ENCODE measurements at places on chromosomes 7 and 10. TPM values are rescaled to one million over a fixed set of nuclear protein-coding genes. Genes with fewer than 3 reads are reported as not detected.

GRCh38 chr7:138204285-138204981 is 128.2 kb downstream of the AKR1D1 start:
- no peak for DNase-seq

DNA sequence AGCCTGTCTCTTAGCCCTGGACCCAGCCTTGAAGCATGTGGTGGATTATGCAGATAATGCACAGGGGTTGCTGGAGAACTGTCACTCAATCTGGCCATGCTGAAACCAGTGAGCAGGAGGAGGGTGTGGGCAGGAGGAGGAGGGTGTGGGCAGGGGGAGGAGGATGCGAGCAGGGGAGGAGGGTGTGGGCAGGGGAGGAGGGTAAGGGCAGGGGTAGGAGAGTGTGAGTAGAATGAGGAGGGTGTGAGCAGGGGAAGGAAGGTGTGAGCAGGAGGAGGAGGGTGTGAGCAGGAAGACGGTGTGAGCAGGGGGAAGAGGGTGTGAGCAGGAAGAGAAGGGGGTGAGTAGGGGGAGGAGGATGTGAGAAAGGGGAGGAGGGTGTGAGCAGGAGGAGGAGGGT is 18.8 kb downstream of the CAMK2B start:
- peak; percentile 33 for DNase-seq

GRCh38 chr10:4477664-4478063 is 348.3 kb upstream of the AKR1E2 start:
- no peak for DNase-seq

- no peak for DNase-seq
Observed at GRCh38 chr7:121366852-121367431, 29.2 kb downstream of the FAM3C start.

- peak; percentile 90 for DNase-seq
Observed at GRCh38 chr10:131311661-131312477, at the start of gene TCERG1L. Gene TCERG1L, minus strand, starts transcription at chr10:131311721. Its CDS starts 86 bp downstream, at chr10:131311635.

DNA sequence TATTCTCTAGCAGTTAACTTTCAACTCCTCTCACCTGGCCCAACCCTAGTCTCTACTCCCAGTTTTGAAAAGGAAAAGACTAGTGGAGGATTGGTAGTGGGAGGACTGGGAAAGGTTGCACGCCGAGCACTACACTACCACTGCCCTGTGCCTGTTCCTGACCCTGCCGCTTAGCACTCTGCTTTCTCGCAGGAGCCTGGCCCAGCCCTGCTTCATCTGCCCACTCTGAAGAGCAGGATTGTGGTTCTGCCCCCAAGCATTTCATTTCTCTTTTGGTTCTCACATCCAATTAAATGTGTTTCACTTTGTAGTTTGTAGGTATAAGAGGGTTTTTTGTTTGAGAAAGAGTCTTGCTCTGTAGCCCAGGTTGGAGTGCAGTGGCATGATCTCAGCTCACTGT is 31.5 kb upstream of the RBM20 start:
- no peak for DNase-seq

DNA sequence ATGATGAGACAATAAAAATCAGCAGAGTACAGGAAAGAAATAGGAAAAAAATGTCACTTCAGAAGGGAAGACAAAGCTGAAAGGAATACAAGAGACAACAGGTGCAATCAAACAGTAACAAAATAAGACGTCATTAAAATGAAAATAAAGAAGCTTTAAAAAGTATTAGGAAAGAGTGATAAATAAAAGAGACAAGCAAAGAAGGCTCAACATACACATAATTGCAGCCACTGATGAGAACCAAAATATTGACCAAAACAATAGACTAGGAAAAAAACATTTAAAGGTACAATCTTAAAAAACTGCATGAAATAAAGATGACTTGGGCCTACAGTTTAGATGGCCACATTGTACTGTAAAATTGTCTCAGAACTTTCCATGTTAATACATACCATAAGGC is 160.5 kb upstream of the MINDY3 start:
- DNase-seq = no peak

DNA sequence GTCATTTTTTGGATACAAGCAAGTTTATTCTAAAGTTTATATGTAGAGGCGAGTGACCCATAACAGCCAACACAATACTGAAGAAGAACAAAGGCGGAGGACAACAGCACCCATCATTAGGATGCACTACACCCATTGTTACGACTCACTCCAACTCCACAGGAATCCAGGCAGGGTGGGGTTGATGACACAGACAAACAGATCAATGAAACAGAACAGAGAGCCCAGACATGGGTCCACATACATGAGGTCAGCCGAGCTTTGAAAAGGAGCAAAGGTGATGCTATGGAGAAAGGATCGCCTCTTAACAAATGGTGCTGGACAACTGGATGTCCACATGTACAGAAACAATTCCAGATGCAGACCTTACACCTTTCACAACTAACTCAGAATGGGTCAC is 426.4 kb downstream of the PTPRN2 start:
- DNase-seq = no peak

- DNase-seq = peak; percentile 86
Observed at GRCh38 chr7:126803060-126803665, 449.6 kb downstream of the GRM8 start.

- peak; percentile 90 for DNase-seq
Observed at GRCh38 chr10:93749218-93749799, 8.4 kb upstream of the LGI1 start.

GRCh38 chr10:79208251-79208983 is 138.9 kb upstream of the PPIF start:
- DNase-seq = no peak

DNA sequence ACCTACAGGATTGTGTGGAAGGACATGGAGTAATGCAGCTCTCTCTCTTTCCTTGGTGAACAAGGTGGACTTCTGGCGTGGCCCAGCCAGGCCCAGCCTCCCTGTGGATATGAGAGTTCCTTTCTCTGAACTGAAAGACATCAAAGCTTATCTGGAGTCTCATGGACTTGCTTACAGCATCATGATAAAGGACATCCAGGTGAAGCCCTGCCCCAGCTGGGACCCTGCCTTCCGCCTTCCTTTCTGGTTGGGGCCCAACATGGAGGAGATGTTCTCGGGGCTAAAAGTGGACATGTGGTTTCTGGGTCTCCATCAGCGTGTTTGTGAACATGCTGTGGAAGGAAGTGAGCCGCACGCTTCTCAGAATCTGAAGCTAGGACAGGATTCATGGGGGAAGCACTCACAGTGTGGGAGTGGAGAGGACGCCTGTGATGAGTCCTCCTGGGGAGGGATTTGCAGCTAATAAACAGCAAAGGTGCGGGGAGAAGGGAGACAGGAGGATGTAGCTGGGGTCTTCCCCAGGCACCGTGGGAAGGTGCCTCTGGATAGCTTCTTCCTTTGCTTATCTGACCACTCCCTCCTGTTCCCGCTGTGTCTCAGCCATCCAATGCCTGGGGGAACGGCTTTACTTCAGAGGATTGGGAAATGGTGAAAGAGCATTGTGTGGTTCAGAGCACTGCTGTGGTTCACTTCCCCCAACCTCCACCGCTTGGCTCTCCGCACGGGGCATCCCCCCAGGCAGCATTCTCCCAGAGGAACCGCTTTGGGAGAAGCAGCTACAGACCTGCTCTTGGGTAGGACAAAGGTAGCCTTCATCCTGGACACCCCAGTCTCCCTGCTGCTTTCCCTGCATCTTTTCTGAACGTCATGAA is 5.5 kb downstream of the CPA5 start:
- DNase-seq = peak; percentile 71

- DNase-seq = no peak
Observed at GRCh38 chr7:38833329-38833728, 75.7 kb downstream of the VPS41 start.

DNA sequence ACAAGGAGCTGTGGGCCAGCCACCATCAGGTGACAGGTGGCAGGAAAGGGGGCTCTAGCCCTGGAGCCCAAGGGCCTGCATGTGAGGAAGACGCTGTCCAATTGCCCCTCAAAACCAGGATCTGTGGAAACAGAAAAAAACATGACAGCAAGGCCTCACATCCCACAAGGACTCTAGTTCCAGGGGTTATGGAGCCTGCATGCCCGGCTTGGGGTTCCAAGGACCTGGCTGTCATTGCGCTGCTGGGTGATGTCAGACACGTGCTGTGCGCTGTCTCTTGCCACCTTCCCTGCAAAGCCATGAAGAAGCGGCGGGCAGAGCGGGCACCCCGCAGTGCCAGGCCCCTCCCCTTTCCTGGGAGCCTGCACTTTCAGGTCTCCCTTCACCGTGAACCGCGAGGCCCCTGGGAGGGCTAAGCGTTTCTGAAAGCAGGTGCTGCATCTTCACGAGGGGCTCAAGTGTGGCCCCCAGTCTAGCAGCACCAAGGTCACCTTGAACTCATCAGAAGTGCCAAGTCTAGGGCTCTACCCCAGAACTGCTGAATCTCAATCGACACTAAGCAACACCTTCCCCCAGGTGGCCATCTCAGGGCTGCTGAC is 15.1 kb upstream of the CRYGN start:
- DNase-seq = peak; percentile 51

DNA sequence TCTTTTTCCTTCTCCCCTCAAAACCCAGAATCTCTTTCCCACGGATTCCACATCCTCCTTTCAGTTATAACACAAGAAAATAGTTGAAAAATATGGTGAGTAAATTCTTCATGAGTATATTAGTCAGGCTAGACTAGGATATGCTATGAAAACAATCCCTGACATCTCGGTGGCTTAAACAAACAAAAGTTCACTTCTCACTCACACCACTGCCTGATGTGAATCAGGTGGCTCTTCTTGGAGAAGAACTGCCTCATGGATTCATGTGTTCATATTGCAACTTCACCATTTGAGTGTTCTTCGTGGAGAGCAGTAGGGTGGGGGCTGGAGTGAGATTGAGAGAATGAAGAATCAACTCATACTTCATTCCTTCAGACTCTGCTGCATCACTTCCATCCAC is 204.1 kb downstream of the PHF14 start:
- no peak for DNase-seq

GRCh38 chr10:5314840-5315239 is 49.9 kb upstream of the UCN3 start:
- DNase-seq = no peak

- no peak for DNase-seq
Observed at GRCh38 chr7:116940689-116941370, 12.5 kb upstream of the ST7 start.

- DNase-seq = no peak
Observed at GRCh38 chr7:25408876-25409275, 180.6 kb upstream of the NPVF start.

DNA sequence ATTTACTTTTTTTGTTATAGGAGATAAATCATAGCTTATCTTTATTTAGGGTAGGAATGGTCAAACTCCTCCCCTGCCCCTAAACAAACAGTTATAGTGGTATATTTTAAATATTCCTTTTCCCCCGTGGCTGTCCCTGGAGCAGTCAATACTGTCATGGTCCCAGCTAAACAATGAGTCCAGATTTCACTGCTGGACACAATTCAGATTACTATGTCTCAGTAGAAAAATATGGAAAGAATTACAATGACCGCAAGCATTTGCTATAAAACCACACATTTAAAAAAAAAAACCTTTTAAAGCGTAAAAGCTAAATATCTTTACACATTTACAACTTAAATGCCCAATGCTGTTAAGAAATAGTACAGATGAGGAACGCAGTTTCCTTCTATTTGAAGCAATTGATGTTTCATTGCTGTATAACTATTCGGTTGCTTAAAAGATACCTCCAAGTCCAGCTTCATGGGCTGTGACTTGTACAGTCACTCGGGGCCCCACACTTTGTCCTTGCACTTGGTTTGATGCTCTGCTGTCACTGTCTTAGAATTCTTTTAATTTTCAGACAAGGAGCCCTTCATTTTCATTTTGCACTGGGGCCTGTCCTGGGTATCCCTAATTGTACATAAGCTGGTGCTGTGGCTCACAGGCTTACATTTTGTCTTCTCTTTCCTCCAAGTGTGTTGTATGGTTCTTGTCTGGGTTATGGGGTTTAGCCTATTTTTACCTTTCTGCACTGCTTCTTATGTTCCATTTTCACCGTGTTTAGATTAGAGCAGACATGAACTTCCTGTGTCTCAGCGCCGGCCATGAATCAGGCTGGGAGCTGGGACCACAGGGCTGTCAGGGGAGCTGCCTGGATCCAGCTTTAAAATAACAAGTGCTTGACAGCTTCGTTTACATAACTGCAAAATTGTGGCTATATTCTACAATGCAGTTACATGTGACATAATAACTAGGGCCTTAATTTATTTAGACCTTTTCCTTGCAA is 530.2 kb upstream of the FZD8 start:
- DNase-seq = no peak

GRCh38 chr10:83375274-83375673 is 764.0 kb upstream of the GHITM start:
- no peak for DNase-seq

GRCh38 chr10:75544993-75545706 is 113.7 kb downstream of the LRMDA start:
- no peak for DNase-seq

- peak; percentile 88 for DNase-seq
Observed at GRCh38 chr10:111076682-111077478, at the start of gene ADRA2A. Gene ADRA2A, plus strand, starts transcription at chr10:111077029. Its CDS starts 968 bp downstream, at chr10:111077997.

GRCh38 chr7:98617051-98617959 is at the start of gene NPTX2:
Gene NPTX2, plus strand, starts transcription at chr7:98617285. Its CDS starts 177 bp downstream, at chr7:98617462.
- DNase-seq = peak; percentile 93

- DNase-seq = no peak
Observed at GRCh38 chr7:137952426-137952805, 49.5 kb downstream of the CREB3L2 start.

- DNase-seq = no peak
Observed at GRCh38 chr7:41817386-41817785, 114.5 kb upstream of the INHBA start.

DNA sequence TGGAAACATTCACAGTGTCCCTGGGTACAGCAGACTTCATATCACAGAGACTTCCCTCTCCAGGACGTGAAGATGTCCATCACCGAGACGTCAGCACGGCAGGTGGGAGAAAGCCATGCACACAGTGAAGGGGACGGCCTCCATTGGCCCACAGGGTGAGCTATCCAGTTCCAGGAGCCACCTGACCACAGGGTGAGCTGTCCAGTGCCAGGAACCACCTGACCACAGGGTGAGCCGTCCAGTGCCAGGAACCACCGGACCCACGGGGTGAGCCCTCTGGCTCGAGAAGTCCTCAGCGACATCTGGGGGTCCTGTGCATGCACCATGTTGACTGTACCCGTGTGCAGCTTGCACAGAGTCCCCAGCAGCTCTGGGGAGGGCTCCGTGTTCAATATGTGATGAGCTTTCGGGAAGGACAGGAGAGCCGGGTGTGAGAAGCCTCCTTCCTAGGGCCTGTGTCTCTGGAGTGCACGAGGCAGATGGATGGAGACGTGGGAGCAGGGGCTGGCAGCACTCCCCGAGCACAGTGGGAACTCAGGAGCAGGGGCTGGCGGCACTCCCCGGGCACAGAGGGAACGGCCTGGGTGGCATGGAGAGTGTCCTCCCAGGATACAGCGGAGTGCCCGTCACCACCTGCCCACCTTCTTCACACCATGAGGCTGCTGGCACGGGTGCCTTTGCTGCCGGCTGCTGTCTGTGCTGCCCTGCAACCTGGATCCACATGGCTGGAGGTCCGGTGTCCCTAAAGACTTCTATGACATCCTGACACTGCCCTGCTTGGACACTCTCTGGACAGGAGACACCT is 616.2 kb downstream of the DNAJB6 start:
- DNase-seq = peak; percentile 26

GRCh38 chr10:75331081-75331480 is 70.5 kb downstream of the ZNF503 start:
- DNase-seq = no peak

The TMEM225B gene
- total RNA-seq = 0.26 TPM

The CPXM2 gene
- total RNA-seq = 1.4 TPM

The PNLIPRP3 gene
- not detected for total RNA-seq

The PGAM1 gene
- total RNA-seq = 1,171 TPM

The SMC3 gene
- total RNA-seq = 76.0 TPM

The DLG5 gene
- total RNA-seq = 83.4 TPM

The VIPR2 gene
- total RNA-seq = 0.97 TPM

The BCL7B gene
- 37.7 TPM for total RNA-seq

The GRM8 gene
- total RNA-seq = 0.93 TPM

The SRRM3 gene
- total RNA-seq = 5.1 TPM

The RGS10 gene
- total RNA-seq = 5.7 TPM

The RBM48 gene
- total RNA-seq = 11.4 TPM

The GTF2IRD1 gene
- 63.6 TPM for total RNA-seq

All from endodermal cell (in vitro differentiated cells).